B cell (primary cell): ENCODE measurements at places on chromosomes 7 and 10. TPM values are rescaled to one million over a fixed set of nuclear protein-coding genes. Genes with fewer than 3 reads are reported as not detected.

HOXA6 gene
- 0.18 TPM in 1 of 2 replicates, not detected in the other for polyA plus RNA-seq

DPYSL4 gene
- polyA plus RNA-seq: 0.03 and 0.37 TPM in 2 replicates

EPO gene
- polyA plus RNA-seq: 0.10 TPM in 1 of 2 replicates, not detected in the other

DNA sequence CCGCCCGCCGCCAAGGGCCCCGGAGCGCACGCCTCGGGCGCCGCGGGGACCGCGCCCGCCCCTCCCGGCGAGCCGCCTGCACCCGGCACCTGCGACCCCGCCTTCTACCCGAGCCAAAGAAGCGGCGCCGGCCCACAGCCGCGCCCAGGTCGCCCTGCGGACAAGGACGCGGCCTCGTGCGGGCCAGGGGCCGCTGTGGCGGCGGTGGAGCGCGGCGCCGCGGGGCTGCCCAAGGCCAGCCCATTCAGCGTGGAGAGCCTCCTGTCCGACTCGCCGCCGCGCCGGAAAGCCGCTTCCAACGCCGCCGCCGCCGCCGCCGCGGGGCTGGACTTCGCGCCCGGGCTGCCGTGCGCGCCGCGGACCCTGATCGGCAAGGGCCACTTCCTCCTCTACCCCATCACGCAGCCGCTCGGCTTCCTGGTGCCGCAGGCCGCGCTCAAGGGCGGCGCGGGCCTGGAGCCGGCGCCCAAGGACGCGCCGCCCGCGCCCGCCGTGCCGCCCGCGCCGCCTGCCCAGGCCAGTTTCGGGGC lies 3.5 kb downstream of the UNCX start:
- peaks cover 22% of the 10 kb centered on the region for H3K4me1 ChIP-seq
- H3K4me3 ChIP-seq: no peak overlapping the region
- H3K36me3 ChIP-seq: no peaks in the 10 kb centered on the region
- no peaks in the 10 kb centered on the region for H3K27me3 ChIP-seq
- DNase-seq: peak; percentile 37

- H3K36me3 ChIP-seq: no peaks in the 10 kb centered on the region
- H3K4me1 ChIP-seq: peaks cover 4% of the 10 kb centered on the region
- no peak overlapping the region for H3K27ac ChIP-seq
- no peak overlapping the region for H3K4me3 ChIP-seq
These were observed 30.1 kb downstream of the ZPBP start for GRCh38 chr7:50062951-50063350.

GRCh38 chr7:132354527-132354926 lies 221.7 kb downstream of the PLXNA4 start:
- no peak overlapping the region for H3K27ac ChIP-seq
- H3K4me1 ChIP-seq: no peaks in the 10 kb centered on the region

- no peak overlapping the region for H3K4me3 ChIP-seq
- peaks cover 2% of the 10 kb centered on the region for H3K36me3 ChIP-seq
- no peak overlapping the region for H3K27ac ChIP-seq
- no peaks in the 10 kb centered on the region for H3K27me3 ChIP-seq
- H3K4me1 ChIP-seq: no peaks in the 10 kb centered on the region
These were observed 85.3 kb downstream of the HECTD2 start for GRCh38 chr10:91495402-91495801.

GRCh38 chr10:21995557-21995956 lies 8.0 kb downstream of the DNAJC1 start:
- no peaks in the 10 kb centered on the region for H3K36me3 ChIP-seq
- no peak overlapping the region for H3K27ac ChIP-seq
- H3K27me3 ChIP-seq: no peaks in the 10 kb centered on the region
- no peak for DNase-seq
- H3K4me1 ChIP-seq: no peaks in the 10 kb centered on the region

GRCh38 chr10:74634995-74635536 lies 191.3 kb upstream of the KAT6B start:
- no peaks in the 10 kb centered on the region for H3K4me1 ChIP-seq
- H3K36me3 ChIP-seq: peaks cover 22% of the 10 kb centered on the region
- H3K27ac ChIP-seq: no peak overlapping the region
- H3K4me3 ChIP-seq: no peak overlapping the region
- no peaks in the 10 kb centered on the region for H3K27me3 ChIP-seq

GRCh38 chr10:4241724-4242345 lies 456.8 kb upstream of the KLF6 start:
- H3K27ac ChIP-seq: no peak overlapping the region
- H3K4me3 ChIP-seq: no peak overlapping the region
- no peak for DNase-seq

DNA sequence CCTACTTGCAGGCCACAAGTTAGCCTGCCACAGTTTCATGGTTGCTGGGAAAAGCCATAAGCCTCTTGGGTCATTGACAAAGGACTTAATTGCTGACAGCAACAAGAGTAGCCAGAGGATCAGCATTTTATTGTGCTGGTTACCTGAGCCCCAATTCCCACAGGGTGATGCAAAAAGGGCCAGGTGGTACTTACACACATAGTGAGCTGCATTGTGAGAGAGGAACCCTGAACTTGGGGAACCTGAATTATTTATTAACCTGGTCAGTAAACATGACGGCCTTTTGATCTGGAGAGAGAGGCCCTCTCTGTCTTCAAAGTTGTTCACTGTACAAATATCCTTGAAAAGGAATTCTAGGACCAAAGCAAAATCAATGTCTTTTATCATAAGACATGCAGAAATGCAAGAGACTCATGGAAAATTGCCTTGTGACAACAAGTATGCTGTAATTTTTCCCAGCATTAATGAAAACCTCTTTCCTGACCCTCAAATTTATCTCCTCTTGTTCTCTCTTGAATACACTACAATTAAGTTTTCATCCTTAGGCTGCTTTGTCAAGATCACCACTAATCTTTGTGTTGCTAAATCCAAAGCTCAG lies 102.9 kb upstream of the PHYHIPL start:
- H3K4me1 ChIP-seq: no peaks in the 10 kb centered on the region
- H3K27me3 ChIP-seq: no peaks in the 10 kb centered on the region
- H3K36me3 ChIP-seq: no peaks in the 10 kb centered on the region
- no peak overlapping the region for H3K4me3 ChIP-seq

DNA sequence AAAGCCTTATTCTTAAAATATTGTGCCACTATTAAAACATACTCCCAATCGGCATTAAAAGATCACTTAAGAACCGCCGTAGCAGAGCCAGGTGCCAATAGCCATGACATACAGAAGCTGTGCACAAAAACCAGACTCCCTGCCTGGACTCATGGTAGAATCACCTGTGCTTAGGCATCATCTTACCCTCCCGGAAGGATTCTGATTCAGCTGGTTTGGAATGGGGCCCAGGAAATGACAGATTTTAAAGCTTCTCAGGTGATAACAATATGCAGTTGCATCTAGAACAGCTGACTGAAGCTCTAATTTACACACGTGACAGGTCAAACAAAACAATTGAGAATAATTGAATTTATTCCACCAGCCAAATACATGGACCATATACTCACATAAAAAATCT lies 10.7 kb downstream of the A1CF start:
- DNase-seq: no peak
- no peaks in the 10 kb centered on the region for H3K36me3 ChIP-seq
- H3K27ac ChIP-seq: no peak overlapping the region
- no peaks in the 10 kb centered on the region for H3K4me1 ChIP-seq
